ENCODE measurements at places on chromosomes 4 and X. TPM values are rescaled to one million over a fixed set of nuclear protein-coding genes. Genes with fewer than 3 reads are reported as not detected.

CCNA2 gene
- polyA plus RNA-seq = 1.5 TPM

MAGEC1 gene
- not detected for polyA plus RNA-seq

- no peaks in the 10 kb centered on the region for H3K27me3 ChIP-seq
- H3K4me3 ChIP-seq = no peak overlapping the region
- DNase-seq = no peak
- H3K4me1 ChIP-seq = no peaks in the 10 kb centered on the region
Observed at GRCh38 chr4:61214680-61215079, 14.6 kb downstream of the ADGRL3 start.

GRCh38 chrX:130637591-130637990, 235.8 kb downstream of the RBMX2 start:
- DNase-seq = no peak
- H3K4me3 ChIP-seq = no peak overlapping the region
- no peak overlapping the region for H3K27ac ChIP-seq
- H3K27me3 ChIP-seq = no peaks in the 10 kb centered on the region
- no peaks in the 10 kb centered on the region for H3K4me1 ChIP-seq

GRCh38 chr4:88822034-88822789, 124.6 kb upstream of the NAP1L5 start:
- DNase-seq = peak; percentile 73
- H3K4me3 ChIP-seq = no peak overlapping the region
- H3K4me1 ChIP-seq = peaks cover 7% of the 10 kb centered on the region
- H3K27ac ChIP-seq = no peak overlapping the region
- H3K36me3 ChIP-seq = no peaks in the 10 kb centered on the region
- no peaks in the 10 kb centered on the region for H3K27me3 ChIP-seq

- DNase-seq = no peak
- no peak overlapping the region for H3K27ac ChIP-seq
- peaks cover 7% of the 10 kb centered on the region for H3K4me1 ChIP-seq
- H3K27me3 ChIP-seq = peaks cover 4% of the 10 kb centered on the region
- no peaks in the 10 kb centered on the region for H3K36me3 ChIP-seq
Observed at GRCh38 chr4:185213877-185214276, 4.5 kb downstream of the SNX25 start.

- no peak overlapping the region for H3K27ac ChIP-seq
- no peak for DNase-seq
- peaks cover 11% of the 10 kb centered on the region for H3K36me3 ChIP-seq
- peaks cover 9% of the 10 kb centered on the region for H3K4me1 ChIP-seq
- H3K4me3 ChIP-seq = no peak overlapping the region
Observed at GRCh38 chr4:10458177-10458576, 951 bp upstream of the ZNF518B start.

Data from lung (tissue), 17 donors.